ENCODE measurements at places on chromosomes 12 and 14.

GRCh38 chr12:46723629-46724419 is 102.0 kb downstream of the SLC38A4 start:
- no peak for DNase-seq

DNA sequence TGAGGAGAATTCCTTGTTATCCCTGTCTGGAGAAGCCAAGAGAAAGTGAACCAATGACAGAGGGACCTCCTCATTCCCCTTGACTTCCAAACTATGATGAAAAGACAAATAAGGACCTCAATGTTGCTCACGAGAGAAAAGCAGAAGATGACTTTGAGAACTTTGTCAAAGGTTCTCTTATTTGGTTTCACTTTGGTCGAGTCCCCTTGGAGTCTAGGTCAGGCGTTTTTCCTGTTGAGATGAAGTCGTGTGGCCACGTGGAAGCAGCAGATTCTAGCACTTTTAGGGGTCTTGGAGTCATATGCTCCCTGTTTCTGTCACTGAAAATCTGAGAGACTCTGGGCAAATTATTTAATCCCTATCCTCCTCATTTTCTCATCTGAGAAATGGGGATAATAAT is 33.8 kb upstream of the COL2A1 start:
- no peak for DNase-seq

DNA sequence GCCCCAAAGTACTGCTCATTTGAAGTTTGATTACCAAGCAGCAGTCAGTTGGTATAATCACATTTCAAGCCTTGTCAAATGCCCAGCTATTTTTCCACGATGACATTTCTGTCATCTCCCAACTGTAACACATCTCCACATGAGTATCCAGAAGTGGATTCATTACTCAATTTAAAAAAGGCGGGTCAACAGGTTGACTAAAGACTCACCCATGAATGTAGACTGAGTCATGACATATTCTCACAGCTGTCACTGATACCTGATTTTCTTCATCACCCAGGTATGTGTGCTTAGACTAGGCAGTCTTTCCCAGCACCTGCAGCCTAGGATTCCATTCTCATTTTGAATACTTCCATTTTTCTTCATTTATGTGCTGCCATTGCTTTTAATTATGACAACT is 75.1 kb upstream of the DBX2 start:
- DNase-seq = no peak

- DNase-seq = no peak
Observed at GRCh38 chr12:92051441-92051840, 94.2 kb downstream of the BTG1 start.

DNA sequence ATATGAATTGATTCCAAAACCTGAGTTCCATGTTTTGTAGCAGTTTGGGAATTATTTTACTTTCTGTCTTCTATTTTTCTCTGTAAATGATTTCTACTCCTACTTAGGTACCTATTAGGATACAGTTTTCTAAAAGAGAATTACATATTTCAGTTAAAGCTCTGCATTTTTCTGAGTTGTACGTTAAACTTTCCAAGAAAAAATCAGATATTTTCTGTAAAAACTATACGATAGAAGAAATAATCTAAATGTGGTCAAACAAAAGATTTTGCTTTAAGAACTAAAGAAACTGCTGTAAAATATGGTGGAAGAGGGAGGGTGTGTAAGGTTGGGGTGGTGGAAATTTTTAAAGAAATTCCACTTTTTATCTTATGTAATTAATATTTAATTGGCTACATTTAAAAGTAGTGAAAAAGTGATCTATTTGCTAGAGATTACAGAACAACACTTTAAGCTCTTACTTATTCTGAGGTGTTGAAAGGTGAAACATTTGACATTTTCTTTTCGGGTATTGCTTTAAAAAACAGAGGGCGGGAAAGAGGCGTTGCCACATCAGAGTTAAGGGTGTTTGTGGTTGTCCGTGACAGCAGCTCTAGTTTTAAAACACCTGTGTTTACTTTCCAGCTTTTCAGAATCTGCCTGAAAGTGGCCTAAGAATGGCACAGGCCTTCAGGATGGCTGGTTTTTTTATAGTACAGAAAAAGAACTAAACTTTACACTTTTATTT is 187.3 kb downstream of the MIPOL1 start:
- DNase-seq = no peak

DNA sequence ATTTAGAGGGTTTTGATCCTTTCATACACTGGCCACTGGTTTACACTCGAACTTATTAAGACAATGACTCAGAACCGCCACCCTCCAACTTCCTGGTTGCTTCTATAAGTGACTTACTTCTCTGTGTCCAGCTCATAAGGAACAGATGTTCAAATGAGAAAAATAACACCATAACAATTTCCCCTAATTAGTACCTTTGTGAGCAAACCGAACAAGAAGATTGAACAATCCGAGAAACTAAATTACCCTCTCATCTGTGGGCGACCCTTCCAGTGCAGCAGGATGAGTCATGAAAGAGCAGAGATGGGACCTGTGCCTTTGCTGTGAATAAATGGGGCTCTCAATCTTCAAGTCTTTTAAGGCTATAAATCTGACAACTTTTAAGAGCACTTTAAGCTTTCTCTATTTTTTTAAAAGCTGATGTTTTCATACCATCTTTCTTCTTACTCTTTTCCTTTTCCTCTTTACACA is 146.8 kb upstream of the RASSF8 start:
- DNase-seq = no peak
